ENCODE measurements at places on chromosomes 2 and 18. TPM values are rescaled to one million over a fixed set of nuclear protein-coding genes. Genes with fewer than 3 reads are reported as not detected.

GRCh38 chr2:210009126-210009525 is 6.7 kb downstream of the RPE start:
- no peak for DNase-seq

SLC23A3 gene
- not detected for polyA plus RNA-seq

AQP12B gene
- polyA plus RNA-seq, result 1.3 TPM

BCL2L11 gene
- 61.4 TPM for polyA plus RNA-seq

SRD5A2 gene
- not detected for polyA plus RNA-seq

GRCh38 chr2:143802242-143802641 is 673.0 kb downstream of the ARHGAP15 start:
- no peak for DNase-seq

- DNase-seq, result no peak
Observed at GRCh38 chr2:229835596-229836283, 86.1 kb downstream of the TRIP12 start.

MREG gene
- 7.2 TPM for polyA plus RNA-seq

WNT10A gene
- 0.54 TPM for polyA plus RNA-seq

RNF125 gene
- 8.8 TPM for polyA plus RNA-seq

- DNase-seq, result no peak
Observed at GRCh38 chr18:73288813-73289212, 421.0 kb upstream of the NETO1 start.

OR6B2 gene
- polyA plus RNA-seq, result not detected

GRCh38 chr2:55120634-55121359 is 70.5 kb upstream of the RTN4 start:
- DNase-seq, result peak; percentile 61

DNA sequence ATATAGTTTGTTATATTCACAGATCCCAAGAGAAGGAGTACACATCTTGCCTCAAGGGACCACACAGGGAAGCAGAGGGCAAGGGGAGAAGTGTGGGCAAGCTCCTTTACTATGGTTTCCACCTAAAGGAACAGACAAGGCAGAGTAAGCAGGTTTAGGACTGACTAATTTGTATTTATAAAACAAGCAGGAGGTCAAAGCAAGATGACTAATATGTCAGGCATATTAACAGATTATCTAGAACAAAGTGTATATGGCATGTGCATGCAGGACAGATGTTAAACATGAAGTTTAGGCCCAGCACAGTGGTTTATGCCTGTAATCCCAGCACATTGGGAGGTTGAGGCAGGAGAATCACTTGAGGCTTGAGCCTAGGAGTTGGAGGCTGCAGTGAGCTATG is 3.7 kb upstream of the LRP2 start:
- DNase-seq, result no peak

DNA sequence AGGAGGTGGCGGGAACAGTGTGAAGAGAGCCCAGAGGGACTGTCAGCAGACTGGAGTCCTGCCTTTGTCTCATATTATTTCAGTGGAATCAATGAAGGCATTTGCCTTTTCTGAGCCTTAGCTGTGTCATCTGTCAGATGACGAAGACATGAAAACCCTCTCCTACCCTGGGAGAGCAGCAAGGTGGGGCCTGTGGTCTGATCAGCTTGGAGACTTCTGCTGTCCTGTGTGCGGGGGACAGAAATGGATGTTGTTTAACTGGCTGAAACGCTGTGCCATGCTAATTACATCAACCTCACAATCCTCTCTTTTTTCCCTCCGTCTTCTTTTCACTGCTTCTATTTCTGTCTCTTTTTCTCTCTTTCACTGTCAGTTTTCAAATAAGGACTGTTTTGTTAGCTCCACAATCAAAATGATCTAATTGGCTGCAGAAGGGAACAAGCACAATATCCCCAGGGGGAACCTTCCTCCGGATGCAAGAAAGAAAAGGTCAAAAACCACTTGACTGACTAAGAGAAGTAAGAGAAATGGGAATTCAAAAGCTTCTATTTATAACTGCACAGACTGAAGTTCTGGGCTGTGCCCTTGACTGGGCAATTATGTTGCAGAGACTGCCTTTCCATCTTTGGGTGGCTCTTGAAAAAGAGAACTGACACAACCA is 340.1 kb downstream of the CLIP4 start:
- no peak for DNase-seq

- DNase-seq, result peak; percentile 76
Observed at GRCh38 chr2:223970343-223971128, 13.3 kb downstream of the MRPL44 start.

LAMA1 gene
- polyA plus RNA-seq, result 5.2 TPM

SNRNP200 gene
- 90.3 TPM for polyA plus RNA-seq

PLEKHM3 gene
- 8.4 TPM for polyA plus RNA-seq

C1QL2 gene
- not detected for polyA plus RNA-seq

IWS1 gene
- 44.3 TPM for polyA plus RNA-seq

DNA sequence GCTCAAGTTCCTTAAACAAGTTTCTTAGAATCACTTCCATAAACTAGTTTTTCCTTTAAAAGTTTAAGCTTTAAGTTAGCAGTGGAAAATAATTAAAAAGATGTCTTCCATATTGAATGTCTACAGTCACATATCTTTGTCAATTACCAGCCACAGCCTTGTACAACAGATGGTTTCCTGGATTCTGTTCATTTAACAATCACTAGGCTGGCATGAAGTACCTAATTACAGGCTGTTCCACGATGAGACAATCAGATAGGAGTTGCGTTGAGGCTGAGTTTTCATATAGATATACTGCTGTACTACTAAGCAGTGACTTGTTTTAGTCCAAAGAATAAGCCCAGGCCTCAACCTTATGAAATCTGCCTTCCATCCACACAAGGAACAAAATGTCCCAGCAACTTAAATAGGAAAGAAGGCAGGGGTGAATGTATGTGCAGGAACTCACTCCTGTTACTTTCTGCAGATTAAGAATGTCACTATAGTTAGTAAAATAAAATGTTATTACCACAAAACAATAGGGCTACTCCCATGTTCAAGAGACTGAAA is 131.0 kb downstream of the ZAP70 start:
- no peak for DNase-seq

GALM gene
- polyA plus RNA-seq, result 13.3 TPM

DCDC2C gene
- polyA plus RNA-seq, result 0.17 TPM

DNA sequence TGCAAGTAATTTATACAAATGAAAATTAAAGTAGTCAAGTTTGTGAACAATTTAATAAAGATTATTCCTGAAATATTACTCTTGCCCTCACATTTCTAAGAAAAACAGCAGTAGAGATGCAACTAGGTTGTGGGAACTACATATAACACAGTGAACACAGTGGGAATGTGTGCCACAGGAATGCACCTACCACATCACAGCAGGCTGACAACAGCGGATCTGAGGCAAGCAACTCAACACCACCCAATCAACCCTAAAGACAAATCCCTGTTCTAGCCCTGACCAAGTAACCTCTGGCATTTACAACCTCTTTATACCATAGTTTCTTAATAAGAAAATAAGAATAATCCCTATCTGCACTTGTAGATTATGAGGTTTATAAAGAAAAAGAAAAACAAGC is 23.4 kb downstream of the MBOAT2 start:
- DNase-seq, result no peak

DNA sequence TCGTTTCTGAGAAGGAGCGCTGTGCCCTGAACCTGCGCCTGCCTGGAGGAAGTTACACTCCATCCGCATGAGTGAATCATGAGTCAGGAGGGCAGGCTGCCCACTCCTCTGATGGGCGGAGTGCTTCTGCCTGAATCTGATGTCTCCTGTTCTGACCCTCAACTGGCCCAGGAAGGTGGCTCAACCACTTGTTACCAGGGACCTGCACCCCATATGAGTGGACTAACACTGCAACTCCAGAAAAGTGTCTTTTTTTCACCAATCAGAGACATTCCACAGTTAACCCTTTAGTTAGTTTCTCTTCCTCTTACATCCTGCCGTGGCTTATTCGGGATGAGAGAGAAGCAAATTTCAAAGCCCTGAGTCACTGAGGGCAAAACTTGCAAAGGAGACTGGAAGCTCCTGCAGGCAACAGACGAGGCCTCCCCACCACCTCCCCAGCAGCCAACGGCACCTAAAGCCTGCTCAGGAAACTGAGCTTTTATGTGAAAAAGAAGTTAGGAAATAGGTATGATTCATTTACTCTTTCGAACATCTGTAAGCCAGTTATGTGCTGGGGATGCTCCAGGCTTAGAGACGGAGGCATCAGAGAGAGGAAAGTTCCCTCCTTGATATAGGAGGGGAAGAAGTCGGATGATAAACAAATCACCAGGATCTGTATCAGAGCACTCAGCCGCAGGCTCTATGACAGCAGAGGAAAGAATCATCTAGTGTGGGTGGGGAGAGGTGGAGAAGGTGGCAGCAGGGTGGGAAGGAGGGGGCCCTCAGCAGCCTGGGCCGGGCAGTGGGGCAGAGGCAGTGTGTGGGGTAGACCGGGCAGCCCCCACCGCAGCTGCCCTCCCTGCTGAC is 30.9 kb downstream of the MBP start:
- no peak for DNase-seq

- peak; percentile 76 for DNase-seq
Observed at GRCh38 chr2:173076581-173077345, 1.1 kb downstream of the MAP3K20 start.

DNA sequence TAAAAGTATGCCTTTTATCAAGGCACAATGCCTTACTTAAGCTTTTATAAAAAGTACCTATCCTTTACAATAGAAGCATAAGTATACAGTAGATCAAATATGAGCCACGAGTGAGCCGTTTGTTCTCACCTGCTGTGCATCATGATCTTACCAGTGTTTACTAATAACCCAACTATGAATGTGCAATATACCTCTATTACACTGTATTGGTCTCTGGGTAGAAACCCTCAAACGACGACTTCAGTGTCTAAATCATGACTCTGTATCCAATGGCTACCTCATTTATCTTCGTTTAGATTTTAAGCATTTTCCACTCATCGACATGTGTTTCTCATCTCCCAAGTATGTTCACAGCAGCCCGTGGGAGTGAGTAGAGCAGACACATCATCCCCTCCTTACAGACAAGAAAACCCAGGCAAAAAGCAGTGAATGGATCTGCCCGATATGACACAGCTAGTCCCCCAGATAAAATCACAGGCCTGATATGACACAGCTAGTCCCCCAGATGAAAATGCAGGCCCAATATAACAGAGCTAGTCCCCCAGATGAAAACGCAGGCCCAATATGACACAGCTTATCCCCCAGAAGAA is 279.8 kb downstream of the TNS1 start:
- peak; percentile 40 for DNase-seq

LOXHD1 gene
- polyA plus RNA-seq, result not detected

RAX gene
- not detected for polyA plus RNA-seq

DNA sequence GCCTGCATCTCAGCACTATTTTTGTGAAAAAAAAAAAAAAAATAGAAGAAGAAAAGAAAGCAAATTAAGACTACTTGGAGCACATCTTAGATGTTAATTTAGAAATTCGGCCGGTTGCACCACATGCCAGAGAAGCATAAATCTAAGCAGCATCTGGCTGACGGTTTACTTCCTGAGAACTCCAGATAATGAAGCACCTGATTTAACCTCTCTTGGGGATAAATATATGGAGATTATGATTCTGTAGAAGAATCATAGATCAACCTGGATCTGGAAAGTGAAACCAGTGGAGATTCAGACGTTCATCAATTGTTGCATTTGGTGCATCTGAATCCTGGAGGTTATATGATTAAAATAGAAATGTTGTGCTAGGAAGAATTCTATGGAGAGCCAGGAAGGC is 102.1 kb upstream of the SH3BP4 start:
- DNase-seq, result no peak

NPPC gene
- polyA plus RNA-seq, result not detected

- DNase-seq, result no peak
Observed at GRCh38 chr2:217604527-217605194, 398.1 kb downstream of the TNS1 start.

DNA sequence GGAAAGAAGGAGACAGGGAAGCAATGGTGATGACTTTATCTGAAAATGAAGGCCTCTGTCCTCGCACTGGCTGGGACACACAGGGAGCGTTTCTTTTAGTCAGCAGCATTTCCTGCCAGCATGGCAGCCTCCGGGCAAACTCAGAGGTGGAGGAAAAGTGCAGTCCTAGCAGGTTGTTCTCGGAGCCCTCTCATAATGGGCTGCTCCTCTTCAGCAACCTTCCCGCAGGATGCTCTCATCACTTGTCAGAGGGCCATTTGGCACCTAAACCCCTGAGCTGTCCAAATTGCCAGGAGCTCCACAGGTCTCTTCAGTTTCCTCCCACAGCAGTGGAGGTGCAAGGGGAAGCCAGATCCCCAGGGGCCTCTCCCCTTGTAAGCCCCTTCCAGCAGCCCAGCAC is 6.2 kb downstream of the STK39 start:
- DNase-seq, result no peak

GRCh38 chr2:8582651-8583399 is 99.0 kb upstream of the ID2 start:
- DNase-seq, result no peak

TCF23 gene
- 0.32 TPM for polyA plus RNA-seq

- peak; percentile 7 for DNase-seq
Observed at GRCh38 chr2:148552675-148553331, 91.7 kb upstream of the EPC2 start.

DNA sequence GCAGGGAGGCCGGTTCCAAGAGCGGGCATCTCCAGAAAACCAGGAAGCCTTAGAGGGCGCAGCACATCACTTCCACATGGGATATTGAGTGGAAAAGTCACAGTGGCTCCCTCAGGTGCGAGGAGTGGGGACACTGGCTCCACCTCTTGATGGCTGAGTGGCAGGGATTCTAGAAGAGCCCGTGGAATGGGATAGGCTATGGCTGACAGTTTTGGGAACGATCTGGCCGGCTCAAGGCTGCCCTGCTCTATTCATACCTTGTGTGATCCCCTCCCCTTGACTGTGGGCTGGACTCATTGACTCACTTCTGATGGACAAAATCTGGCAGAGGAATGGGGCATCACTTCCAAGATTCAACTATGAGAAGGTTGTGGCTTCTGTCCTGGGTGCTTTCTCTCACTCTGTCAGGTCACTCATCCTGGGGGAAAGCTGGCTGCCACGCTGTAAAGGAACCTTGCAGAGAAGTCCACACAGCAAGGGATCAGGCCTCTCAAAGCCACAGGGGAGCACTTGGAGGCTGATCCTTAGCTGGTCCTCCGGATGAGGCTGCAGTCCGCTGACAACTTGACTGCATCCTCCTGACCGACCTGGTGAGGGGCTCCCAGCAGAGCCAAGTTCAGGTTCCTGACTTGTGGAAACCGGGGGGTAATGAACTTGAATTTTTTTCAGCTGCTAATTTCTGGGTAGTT is 46.7 kb upstream of the HS6ST1 start:
- DNase-seq, result no peak

GRCh38 chr2:227793148-227793712 is 20.4 kb upstream of the CCL20 start:
- no peak for DNase-seq
